ENCODE measurements at places on chromosomes 13 and 19.

- peak; percentile 87 for DNase-seq
These were observed 22.3 kb upstream of the CSNK1A1L start for GRCh38 chr13:37127691-37128241.

DNA sequence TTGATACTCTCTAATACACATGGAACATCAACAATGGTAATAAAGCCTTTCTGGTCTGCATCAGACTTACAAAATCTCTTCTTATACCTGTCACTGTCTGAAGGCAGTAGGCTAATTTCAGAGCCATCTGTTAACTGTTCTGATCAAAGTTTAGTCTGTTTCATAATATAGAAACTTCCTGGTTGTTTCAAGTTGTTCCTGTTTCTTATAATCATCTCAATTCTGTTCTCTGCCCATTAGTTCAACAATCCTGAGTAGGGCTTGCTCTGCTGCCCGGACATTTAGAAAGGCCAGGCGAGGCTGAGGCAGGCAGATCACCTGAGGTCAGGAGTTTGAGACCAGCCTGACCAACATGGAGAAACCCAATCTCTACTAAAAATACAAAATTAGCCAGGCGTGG, 5.4 kb upstream of the ZSCAN5A start:
- DNase-seq, result no peak

DNA sequence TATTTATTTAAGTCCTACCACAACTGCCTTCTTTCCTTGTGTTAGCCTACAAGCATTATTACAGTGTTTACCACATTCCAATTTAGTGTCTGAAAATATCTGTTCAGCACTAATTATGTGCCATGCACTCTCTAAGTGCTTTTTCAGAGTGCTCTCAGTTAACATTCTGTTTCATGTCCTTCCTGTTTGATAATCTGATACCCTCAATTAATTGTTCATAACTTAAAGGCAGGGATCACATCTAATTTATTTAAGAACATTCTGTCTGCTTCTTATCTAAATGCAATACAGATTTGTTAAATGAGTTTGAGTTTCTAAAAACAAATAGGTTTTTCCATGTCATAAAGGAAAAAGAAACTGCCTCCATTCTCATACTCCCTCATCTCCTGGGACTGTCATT, 649.6 kb upstream of the ATXN8OS start:
- no peak for DNase-seq

GRCh38 chr19:11420429-11421370, 1.6 kb upstream of the RGL3 start:
- peak; percentile 23 for DNase-seq

DNA sequence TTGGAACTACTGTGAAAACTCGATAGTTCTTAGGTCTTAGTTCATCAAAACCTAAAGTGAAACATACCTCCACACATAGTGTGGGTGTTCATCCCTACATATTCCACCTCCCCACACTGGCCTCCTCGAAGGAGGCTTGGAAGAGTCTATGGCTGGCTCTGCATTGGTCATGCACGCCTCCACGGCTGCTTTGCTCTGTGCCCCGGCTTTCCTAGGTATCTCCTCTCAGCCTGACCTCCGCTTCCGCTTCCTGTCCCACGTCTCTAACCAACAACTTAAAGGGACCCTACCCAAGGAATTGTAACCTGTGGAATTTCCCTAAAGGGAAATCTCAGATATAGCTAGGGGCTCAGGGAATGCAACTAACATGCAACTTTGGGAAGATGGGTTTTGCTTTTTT, 79.7 kb upstream of the MBNL2 start:
- DNase-seq, result peak; percentile 27

DNA sequence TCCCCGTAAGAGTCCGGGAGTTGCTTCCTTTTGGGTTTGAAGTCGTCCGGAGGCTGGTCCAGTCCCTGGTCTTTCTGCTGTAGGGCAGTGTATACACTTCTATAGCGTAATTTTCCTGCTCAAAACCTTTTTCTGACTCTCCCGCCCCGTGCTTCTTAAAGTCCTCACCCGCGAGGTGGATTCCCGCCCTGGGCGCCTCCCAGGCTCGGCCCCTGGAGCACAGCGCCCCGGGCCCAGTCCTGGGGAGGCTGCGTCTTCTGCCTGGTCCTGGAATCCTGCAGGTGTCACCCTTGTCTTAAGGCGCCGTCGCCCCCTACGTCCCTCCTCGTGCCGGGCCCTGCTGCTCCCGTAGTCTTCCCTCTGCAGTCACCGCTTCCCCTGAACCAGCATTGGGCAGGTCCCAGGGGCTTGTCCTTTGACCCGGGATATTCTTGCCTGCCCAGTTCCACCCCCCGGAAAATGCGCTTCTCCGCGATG, 34.4 kb upstream of the ZNF808 start:
- DNase-seq, result no peak

- DNase-seq, result no peak
These were observed 470.6 kb downstream of the LMO7 start for GRCh38 chr13:76106763-76107162.

GRCh38 chr19:12834566-12834943, at the start of gene RTBDN:
Gene RTBDN (minus strand): TSS chr19:12834579. CDS start chr19:12829979, 4,600 bp downstream.
- DNase-seq, result no peak

GRCh38 chr19:13011653-13012389, 16.5 kb downstream of the NFIX start:
- DNase-seq, result no peak

GRCh38 chr19:37933937-37934358, 26.9 kb downstream of the SIPA1L3 start:
- peak; percentile 59 for DNase-seq

DNA sequence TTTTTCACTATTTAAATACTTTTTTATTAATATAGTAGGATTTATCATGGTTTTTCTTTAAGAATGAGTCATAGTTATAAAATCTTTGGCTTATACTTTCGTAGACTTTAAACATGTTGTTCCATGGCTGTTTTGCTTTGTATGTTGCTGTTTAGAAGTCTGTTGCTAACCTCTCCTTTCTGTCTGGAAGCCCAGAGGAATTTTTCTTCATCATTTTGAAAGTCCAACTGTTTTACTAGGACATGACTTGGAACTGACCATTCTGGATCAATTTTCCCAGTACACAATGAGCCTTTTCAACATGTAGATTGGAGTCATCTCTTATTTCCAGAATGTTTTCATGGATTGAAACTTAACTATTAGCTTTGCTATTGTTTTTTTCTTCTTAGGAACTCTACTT, 7.9 kb downstream of the CAB39L start:
- peak; percentile 68 for DNase-seq

- DNase-seq, result no peak
These were observed 72.0 kb downstream of the TSC22D1 start for GRCh38 chr13:44504116-44504515.

DNA sequence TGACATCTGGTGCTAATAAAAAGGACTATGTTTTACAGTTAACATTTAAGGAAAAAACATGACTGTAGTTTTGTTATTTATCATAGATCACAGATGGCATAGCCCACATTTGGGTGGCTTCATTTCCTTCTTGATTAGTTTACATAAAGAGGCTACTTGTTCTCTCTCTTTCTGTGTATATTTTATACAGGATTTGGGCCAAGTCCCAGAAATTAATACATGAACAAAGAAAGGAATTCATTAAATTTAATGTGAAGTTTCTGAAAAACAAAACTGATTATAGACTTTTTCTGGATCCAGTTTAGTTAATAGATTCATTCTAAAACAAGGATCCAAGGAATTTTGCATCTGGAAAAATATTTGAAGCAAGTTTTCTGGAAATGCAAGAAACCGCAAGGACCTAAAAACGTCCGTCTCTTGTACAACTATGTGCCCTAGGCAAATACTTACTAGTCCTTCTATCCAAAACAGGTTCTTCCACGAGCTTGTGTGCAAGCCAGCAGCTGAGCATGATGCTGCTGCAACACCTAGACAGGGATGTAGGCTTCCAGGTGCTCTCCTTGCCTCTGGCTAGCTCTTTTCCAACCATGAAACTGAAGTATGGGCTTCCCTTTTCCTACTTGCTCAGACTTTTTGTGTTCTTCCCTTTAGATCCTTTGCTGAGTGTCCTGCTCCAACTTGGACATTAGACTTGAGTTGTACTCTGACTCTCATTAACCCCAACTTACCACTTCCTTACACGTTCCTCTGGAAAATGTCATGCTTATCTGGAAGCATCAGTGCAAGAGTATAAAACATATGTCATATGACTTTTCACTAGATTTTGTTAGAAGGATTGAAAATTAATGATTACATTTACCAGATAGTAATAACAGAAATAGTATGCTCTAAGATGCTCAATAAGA, 161.5 kb upstream of the STARD13 start:
- DNase-seq, result peak; percentile 58

DNA sequence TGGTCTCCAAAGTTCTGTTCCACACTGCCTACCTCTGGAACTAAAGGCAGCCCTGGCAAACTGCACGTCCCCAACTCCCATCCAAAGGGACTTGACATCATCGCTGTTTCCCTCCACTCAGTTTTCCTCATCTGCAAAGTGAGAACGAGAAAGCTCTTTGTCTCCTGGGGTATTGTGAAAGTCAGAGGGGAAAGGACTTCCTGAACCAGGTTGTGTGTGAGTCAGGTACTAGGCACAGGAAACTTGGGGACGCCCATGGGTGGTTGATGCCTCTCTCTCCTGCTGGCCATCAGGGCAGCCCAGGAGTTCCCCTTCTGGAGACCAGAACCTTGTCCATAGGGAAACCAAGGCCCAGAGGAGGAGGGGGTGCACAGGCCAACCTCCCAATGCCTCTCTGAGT, 4.7 kb downstream of the CRLF1 start:
- DNase-seq, result no peak

- no peak for DNase-seq
These were observed 3.6 kb downstream of the ZNF507 start for GRCh38 chr19:32349051-32349450.

- no peak for DNase-seq
These were observed 235.6 kb upstream of the SOX21 start for GRCh38 chr13:94947965-94948371.

DNA sequence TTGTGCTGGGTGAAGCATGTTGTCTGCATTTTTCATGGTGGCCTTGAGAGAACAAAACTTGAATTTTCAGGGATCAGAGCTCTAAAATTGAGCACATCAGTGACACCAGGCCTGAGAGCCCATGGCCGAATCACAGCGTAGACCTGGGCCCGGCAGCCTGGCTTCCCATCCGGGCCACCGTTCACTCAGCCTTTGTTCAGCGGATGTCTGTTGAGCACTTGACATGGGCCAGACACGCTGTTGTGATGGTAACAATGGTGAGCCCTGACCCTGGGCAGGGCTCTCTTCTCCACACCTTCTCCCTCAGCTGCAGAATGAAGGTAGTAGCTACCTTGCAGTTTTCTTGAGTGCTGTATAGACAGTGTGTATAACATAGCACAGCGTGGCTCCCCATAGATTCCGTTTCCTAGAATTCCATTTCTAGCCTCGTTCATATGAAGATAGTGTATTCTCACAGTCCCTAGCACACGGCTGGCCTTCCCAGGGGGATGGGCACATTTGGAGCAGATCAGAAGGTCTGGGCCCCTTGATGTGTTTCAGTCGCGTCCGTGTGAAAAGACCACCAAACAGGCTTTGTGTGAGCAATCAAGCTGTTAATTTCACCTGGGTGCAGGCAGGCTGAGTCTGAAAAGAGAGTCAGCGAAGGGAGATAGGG, 75.3 kb downstream of the RAB20 start:
- DNase-seq, result no peak

DNA sequence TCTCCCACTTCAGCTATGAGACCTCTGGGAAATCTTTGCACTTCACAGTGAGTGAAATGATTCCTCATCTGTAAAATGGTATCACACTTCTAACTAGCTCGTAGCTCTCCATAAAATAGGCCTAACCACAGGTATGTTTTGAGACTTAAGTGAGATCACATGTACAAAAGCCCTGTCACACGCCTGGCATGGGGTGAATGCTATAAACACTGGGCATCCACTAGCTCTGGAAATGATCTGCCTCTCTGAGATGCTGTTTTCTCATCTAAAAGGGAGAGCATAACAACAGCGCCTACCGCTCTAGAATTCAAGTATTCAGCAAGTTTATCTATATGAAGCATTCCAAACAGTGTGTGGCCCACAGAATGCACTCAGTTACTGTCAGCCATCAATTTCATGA, 2.2 kb downstream of the AKT2 start:
- peak; percentile 71 for DNase-seq

DNA sequence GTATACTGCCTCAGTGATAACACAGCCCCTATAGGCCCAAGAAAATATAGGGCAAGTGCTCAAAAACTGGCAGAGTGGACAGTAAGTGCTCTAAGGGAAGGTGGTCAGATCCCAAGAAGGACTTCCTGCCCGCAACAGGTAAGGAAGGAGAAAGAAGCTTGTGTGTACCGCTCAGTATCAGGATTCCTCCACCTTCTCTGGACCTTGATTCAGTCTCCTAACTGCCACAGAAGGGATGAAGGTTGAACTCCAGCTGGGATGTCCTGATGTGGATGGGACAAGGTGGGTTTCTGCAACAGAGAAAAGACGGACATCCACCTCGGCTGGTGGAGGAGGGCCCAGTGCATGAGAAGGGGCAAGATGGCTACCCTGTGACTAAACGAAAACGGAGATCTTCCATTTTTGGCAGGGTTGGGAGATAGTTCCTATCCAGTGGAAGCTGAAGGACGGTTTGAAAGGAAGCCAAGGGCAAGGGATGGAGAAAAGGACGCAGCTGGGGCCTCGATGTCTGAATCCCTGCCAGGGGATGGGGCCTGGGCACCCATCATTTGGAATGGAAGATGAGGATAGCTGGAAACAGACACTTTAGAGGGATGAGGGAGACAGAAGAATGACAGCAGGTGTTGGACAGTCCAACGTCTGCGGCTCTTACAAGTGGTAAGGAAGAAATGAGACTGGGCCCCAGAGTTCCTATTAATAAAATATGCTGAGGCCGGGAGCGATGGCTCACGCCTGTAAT, 1.3 kb upstream of the ATF5 start:
- DNase-seq, result no peak

GRCh38 chr19:54435551-54436016, 13.4 kb upstream of the LENG8 start:
- DNase-seq, result no peak

DNA sequence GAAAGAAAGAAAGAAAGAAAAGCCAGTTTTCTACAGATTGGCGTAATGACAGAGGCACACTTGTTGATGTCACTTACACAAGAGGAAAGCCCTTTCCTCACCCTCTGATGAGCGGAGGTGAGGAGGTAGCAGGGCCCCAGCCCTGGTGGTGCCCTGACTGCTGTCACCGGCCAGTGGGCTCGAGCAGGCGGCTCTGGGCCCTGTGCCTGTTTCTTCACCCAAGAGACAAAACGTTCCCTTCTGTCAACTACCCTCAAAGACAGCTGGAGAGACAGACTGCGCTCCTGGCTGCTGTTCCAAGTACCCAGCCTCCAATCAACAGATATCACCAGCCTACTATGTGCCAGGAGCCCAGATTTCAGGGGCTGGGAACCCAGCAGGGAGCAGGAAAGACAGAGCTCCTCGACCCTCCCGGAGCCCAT, 10.1 kb downstream of the EPS15L1 start:
- DNase-seq, result no peak

GRCh38 chr13:37531049-37531448, 67.5 kb downstream of the POSTN start:
- peak; percentile 53 for DNase-seq
